ENCODE measurements at places on chromosomes 12 and 14. TPM values are rescaled to one million over a fixed set of nuclear protein-coding genes. Genes with fewer than 3 reads are reported as not detected.

The EML5 gene
- 1.1 TPM for total RNA-seq

The PAX9 gene
- not detected for total RNA-seq

The DPY19L2 gene
- total RNA-seq: 5.5 TPM

The CBLN3 gene
- 3.5 TPM for total RNA-seq

DNA sequence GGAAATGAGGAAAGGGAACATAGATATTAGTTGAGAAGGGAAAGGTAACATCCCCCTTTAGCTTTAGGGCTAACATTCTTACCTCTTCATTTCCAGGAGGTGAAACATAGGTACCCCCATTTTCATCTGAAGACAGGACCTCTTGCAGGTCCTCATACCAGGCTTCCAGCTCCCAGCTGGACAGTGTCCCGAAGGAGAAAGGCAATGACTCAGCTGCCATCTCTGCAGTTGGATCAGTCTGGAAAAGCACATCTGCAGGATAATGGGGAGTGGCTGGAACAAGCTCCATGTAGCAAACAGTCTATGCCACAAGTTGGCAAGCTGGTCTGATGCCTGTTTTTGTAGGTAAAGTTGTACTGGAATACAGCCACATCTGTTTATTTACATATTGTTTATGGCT, 3.1 kb downstream of the DDIT3 start:
- DNase-seq: no peak

DNA sequence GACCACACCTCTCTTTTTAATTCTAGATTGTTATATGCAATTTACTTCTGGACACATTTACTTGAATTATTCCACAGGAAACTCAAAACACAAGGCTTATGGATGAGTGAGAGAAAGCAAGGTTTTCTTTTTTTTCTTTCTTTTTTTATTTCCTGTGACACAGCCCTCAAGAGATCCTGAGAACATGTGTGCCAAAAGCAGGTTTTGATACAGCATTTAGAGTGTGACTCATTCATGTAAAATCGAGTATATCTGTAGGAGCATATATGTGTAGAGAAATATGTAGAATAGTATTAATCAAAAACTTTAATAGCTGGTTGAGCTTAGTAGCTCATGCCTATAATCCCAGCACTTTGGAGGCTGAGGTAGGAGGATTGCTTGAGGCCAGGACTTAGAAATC, 4.4 kb upstream of the MAX start:
- DNase-seq: no peak

- no peak for DNase-seq
Observed at GRCh38 chr12:21499765-21500164, 1.7 kb downstream of the RECQL start.

GRCh38 chr12:130455161-130455560, 117.5 kb downstream of the PIWIL1 start:
- no peak for DNase-seq

DNA sequence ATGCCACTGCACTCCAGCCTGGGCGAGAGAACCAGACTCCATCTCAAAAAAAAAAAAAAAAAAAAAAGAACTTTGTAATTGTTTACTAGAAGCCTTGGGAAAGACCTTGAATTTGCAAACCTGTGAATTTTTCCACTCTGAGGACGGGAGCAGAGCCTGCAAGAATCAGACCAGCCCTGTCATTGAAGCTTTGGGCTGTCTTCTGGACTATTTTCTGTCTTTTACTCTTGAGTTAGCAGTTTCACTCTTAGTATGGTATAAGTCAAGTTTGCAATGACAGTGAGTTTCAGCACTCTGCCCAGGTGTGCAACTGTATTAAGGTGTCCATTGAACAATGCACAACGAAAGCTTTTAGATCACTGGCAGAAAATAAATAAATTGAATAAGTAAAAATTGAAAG, 81.4 kb upstream of the KRAS start:
- no peak for DNase-seq

GRCh38 chr14:102430212-102430908, 67.6 kb downstream of the TECPR2 start:
- DNase-seq: no peak

GRCh38 chr12:100533376-100533775, 40.1 kb upstream of the GAS2L3 start:
- no peak for DNase-seq
